CD4-positive, alpha-beta T cell (primary cell): ENCODE measurements at places on chromosomes 6 and 20.

DNA sequence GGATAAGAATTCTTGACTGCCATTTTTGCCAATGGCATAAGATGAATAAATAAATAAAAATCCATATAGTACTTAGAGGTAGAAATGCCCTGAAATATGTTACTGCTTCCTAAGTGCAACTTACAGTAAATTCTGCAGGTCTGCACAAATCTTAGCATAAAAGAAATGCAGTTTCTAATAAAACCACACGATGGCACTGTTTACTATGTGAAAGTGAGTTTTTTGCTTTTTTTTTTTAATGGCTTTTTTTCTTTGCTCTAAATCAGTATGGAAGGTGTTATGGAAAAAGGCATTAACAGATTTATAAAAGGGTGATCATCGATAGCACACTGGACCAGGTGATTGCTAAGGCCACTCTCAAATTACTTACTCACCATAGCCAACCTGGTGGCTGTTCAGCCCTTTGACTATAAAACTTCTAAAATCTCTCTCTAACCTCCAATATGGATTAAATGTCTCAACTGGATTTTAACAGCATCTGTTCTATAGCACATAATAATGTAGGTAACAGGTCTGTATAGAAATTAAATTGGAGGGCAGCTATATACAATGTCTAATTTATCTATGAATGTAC, 45.8 kb downstream of the AHI1 start:
- H3K27ac ChIP-seq, result no peak overlapping the region
- no peaks in the 10 kb centered on the region for H3K36me3 ChIP-seq
- no peaks in the 10 kb centered on the region for H3K27me3 ChIP-seq
- no peak overlapping the region for H3K4me3 ChIP-seq
- DNase-seq, result no peak

DNA sequence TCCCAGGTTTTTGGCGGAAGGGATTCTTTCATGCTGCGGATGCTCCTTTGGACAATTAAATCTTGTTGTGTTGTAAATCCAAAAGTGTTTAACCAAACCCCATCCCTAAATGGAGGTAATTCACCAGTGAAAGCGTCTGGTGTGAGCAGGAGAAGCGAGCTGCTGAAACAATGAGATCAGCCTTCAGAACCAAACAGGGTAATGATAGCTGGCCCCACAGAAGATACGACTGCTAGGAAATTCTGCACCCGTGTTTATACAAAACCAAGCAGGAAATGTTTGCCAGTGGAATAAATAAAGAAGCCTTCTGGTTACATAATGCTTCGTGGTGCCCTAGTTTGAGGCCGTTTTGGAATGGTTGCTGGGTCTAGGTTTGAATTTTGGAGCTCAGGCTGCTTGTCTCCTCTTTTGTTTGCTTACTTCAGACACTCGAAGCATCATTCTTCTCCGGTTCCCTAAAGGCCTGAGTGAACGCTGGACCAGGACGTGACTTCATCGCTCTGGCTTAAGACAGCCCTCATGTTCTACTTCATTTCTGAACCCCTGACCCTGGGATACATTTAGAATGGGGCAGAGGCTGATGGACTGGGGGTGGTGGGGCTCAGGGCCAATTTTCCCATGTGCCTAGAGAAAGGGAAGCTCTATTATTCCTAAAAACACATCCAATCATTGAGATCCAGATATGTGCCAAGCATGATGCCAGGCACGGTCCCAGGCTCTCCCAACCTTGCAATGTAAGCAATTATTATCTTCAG, 61.6 kb upstream of the JAG1 start:
- DNase-seq, result no peak
- no peaks in the 10 kb centered on the region for H3K4me1 ChIP-seq
- H3K27me3 ChIP-seq, result no peaks in the 10 kb centered on the region
- H3K4me3 ChIP-seq, result no peak overlapping the region
- no peak overlapping the region for H3K27ac ChIP-seq

GRCh38 chr6:74410630-74411029, 714.6 kb downstream of the CD109 start:
- no peak for DNase-seq
- H3K36me3 ChIP-seq, result no peaks in the 10 kb centered on the region
- H3K27ac ChIP-seq, result no peak overlapping the region
- H3K4me1 ChIP-seq, result no peaks in the 10 kb centered on the region

GRCh38 chr6:145405006-145405551, 330.2 kb downstream of the EPM2A start:
- no peak overlapping the region for H3K27ac ChIP-seq
- H3K4me3 ChIP-seq, result no peak overlapping the region
- no peaks in the 10 kb centered on the region for H3K36me3 ChIP-seq
- no peaks in the 10 kb centered on the region for H3K4me1 ChIP-seq
- no peak for DNase-seq
- H3K27me3 ChIP-seq, result no peaks in the 10 kb centered on the region

GRCh38 chr6:7157752-7158616, 50.2 kb downstream of the RREB1 start:
- peaks cover 52% of the 10 kb centered on the region for H3K4me1 ChIP-seq
- no peaks in the 10 kb centered on the region for H3K27me3 ChIP-seq
- H3K36me3 ChIP-seq, result no peaks in the 10 kb centered on the region
- H3K27ac ChIP-seq, result no peak overlapping the region
- no peak for DNase-seq
- no peak overlapping the region for H3K4me3 ChIP-seq

GRCh38 chr20:41830702-41831101, 212.5 kb upstream of the CHD6 start:
- H3K4me3 ChIP-seq, result no peak overlapping the region
- H3K27ac ChIP-seq, result no peak overlapping the region
- DNase-seq, result no peak
- H3K4me1 ChIP-seq, result no peaks in the 10 kb centered on the region
- H3K36me3 ChIP-seq, result no peaks in the 10 kb centered on the region
- peaks cover 8% of the 10 kb centered on the region for H3K27me3 ChIP-seq

- DNase-seq, result no peak
- no peaks in the 10 kb centered on the region for H3K36me3 ChIP-seq
- no peak overlapping the region for H3K4me3 ChIP-seq
- no peak overlapping the region for H3K27ac ChIP-seq
- H3K27me3 ChIP-seq, result no peaks in the 10 kb centered on the region
- no peaks in the 10 kb centered on the region for H3K4me1 ChIP-seq
Observed at GRCh38 chr20:52201395-52201794, 9.8 kb upstream of the ZFP64 start.

DNA sequence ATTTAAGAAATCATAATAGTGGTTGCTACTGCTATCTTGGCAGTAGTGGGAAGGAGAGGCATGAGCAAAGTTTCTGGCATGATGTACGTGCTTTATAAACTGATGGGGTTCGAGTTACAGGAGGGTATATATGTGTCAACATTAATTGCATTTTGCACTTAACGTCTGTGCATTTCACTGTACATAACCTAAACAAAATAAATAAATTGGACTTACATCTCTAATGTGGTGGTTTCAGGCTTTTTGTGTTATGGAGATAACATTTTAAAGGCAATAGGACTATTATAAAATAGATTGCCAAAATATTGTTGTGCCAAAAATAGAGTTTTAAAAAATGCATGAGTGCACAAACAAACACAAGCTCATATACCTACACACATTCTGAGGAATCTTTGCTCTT, 1001.1 kb upstream of the GJE1 start:
- H3K4me1 ChIP-seq, result no peaks in the 10 kb centered on the region
- no peak overlapping the region for H3K27ac ChIP-seq
- DNase-seq, result no peak
- H3K27me3 ChIP-seq, result no peaks in the 10 kb centered on the region

DNA sequence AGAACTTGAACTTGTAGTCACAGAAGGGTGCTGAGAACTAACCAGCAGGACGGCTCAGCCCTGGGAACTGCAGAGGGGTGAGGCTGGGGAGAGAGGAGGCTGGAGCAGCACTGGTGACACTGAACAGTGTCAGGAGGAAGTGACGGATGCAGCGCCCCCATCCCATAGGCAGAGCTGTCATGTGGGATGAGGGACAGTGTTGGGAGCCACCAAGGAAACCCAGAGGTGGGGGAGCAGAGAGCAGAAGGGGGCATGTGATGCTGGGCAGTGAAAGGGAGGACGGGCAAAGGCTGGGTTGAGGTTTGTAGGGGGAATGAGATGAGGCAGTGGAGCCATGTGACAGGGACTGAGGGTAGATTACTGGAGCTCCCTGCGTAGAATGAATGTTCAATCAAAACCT, 2.1 kb downstream of the HLA-DPB1 start:
- no peak overlapping the region for H3K27ac ChIP-seq
- peaks cover 40% of the 10 kb centered on the region for H3K4me1 ChIP-seq
- H3K36me3 ChIP-seq, result no peaks in the 10 kb centered on the region

- no peak overlapping the region for H3K4me3 ChIP-seq
- H3K36me3 ChIP-seq, result no peaks in the 10 kb centered on the region
- H3K4me1 ChIP-seq, result no peaks in the 10 kb centered on the region
Observed at GRCh38 chr20:55166063-55166462, 690.7 kb downstream of the DOK5 start.

DNA sequence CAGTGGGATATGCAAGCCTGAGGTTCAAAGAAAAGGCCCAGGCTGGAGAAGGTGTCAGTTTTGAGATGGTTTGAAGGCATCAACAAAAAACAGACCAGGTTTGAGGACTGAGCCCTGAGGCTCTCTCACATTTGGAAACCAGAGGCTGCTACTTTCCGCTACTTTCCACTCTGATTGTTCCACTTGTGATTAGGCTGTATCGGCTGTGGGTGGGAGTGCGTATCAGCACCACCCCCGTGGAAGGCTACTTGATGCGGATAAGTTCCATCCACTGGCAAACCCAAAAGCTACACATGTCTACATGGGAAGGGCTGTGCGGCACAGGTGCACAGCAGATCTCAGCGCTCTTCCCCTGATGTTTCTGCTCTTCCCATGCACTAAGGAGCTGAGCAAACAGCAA, 198.7 kb downstream of the GMPR start:
- peaks cover 5% of the 10 kb centered on the region for H3K36me3 ChIP-seq
- peak overlapping the region; percentile 9 for H3K27ac ChIP-seq
- H3K27me3 ChIP-seq, result no peaks in the 10 kb centered on the region
- H3K4me1 ChIP-seq, result peaks cover 55% of the 10 kb centered on the region
- DNase-seq, result no peak
- peak overlapping the region; percentile 40 for H3K4me3 ChIP-seq

DNA sequence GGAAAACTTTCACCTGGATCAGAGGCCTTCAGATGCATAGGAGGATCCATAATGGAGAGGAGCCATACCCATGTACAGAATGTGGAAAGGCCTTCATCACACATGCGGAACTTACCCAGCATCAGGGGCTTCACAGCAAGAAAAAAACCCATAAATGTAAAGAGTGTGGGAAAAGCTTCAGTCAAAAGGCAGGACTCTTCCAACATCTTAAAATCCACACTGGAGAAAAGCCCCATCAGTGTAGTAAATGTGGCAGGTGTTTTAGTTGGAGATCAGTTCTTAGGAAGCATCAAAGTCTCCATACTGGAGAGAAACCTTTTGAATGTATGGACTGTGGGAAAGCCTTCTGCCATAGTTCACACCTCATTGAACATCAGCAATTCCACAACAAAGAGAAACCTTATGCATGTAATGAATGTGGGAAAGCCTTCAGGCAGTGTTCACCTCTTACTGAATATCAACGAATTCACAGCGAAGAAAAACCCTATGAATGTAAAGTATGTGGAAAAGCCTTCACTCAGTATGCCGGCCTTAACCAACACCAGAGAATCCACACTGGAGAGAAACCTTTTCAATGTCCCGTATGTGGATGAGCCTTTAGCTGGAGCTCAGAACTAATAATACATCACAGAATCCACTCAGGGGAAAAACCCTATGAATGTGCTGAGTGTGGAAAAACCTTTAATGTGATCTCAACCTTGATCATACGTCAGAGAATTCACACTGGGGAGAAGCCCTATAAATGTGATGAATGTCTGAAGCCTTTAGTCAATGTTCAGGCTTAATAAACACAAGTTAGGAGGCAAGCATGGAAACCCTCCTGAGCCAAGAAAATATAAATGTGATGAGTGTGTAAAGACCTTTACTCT, 36.7 kb upstream of the ZSCAN9 start:
- no peaks in the 10 kb centered on the region for H3K27me3 ChIP-seq
- H3K27ac ChIP-seq, result no peak overlapping the region
- no peaks in the 10 kb centered on the region for H3K36me3 ChIP-seq

DNA sequence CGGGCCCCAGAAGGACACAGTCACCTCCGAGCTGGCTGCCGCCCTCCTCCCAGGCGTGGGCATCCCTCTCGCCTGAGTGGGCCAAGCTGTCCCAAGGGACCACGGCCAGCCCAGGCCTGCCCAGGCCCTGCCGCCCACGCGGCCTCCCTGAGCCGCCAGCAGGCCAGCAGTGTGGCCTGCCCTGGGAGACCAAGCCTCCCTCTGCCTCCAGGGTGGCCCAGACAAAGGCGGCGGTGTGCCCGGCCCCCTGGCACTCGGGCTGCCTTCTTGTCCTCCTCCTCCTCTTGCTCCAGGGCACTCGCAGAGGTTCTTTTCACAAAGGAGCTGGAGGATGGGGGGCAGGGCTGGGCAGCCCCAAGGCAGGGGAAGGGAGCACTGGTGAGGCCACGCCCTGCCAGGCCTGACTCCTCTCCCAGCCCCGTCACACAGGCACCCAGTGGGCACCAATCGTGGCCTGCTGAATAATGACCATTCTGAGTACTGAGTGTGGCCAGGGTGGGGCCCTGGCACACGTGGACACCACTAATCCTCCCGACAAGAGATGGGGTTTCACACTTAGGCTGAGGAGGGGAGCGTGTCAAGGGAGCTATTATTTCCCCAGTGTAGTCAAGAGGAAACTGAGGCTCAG, 25.3 kb downstream of the NOL4L start:
- peaks cover 41% of the 10 kb centered on the region for H3K36me3 ChIP-seq
- peaks cover 80% of the 10 kb centered on the region for H3K4me1 ChIP-seq
- no peaks in the 10 kb centered on the region for H3K27me3 ChIP-seq
- H3K27ac ChIP-seq, result peak overlapping the region; percentile 30

DNA sequence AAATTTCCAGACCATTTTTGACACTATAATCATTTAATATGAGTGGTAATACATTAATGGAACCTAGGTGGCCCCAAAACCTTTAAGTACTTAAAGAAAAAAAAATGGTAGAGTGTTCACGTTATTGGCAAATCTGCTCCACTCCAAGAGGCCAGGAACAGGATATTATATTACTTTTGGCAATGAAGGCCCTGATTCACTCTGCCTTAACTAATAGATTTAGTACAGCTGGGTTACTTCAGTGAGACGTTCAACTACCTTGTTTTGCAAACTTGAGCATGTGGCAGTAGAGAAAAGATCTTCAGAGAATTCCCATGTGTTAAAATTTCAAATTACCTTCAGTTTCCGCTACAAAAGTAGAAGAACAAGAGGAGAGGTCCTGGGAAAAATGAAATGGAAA, 12.8 kb downstream of the ADNP start:
- H3K4me3 ChIP-seq, result no peak overlapping the region
- H3K4me1 ChIP-seq, result peaks cover 45% of the 10 kb centered on the region
- no peak overlapping the region for H3K27ac ChIP-seq
- H3K36me3 ChIP-seq, result peaks cover 17% of the 10 kb centered on the region
- no peak for DNase-seq
- H3K27me3 ChIP-seq, result no peaks in the 10 kb centered on the region

- no peaks in the 10 kb centered on the region for H3K27me3 ChIP-seq
- no peak for DNase-seq
- no peak overlapping the region for H3K27ac ChIP-seq
- H3K4me1 ChIP-seq, result peaks cover 19% of the 10 kb centered on the region
- no peak overlapping the region for H3K4me3 ChIP-seq
Observed at GRCh38 chr20:40960521-40960956, 68.1 kb upstream of the TOP1 start.
